ENCODE measurements at places on chromosomes 11 and 22. TPM values are rescaled to one million over a fixed set of nuclear protein-coding genes. Genes with fewer than 3 reads are reported as not detected.

SSTR3 gene
- total RNA-seq: 4.2 TPM

INTS4 gene
- total RNA-seq: 30.9 TPM

DDTL gene
- total RNA-seq: 0.66 TPM

ANKK1 gene
- total RNA-seq: 1.3 TPM

SCGB1A1 gene
- total RNA-seq: not detected

KRTAP5-6 gene
- total RNA-seq: not detected

CCDC73 gene
- total RNA-seq: 0.26 TPM

VWA5A gene
- 18.9 TPM for total RNA-seq

SRRD gene
- 5.3 TPM for total RNA-seq

EXPH5 gene
- total RNA-seq: 2.9 TPM

VPS51 gene
- 206 TPM for total RNA-seq

FAR1 gene
- 40.2 TPM for total RNA-seq

SPTBN2 gene
- 40.0 TPM for total RNA-seq

ISX gene
- 4.0 TPM for total RNA-seq

HPS5 gene
- 8.3 TPM for total RNA-seq

CHRM4 gene
- not detected for total RNA-seq

GP1BB gene
- total RNA-seq: 6.2 TPM

CABP4 gene
- total RNA-seq: not detected

OR51E1 gene
- not detected for total RNA-seq

C22orf15 gene
- total RNA-seq: not detected

OR5A1 gene
- total RNA-seq: not detected

B4GALNT4 gene
- 2.1 TPM for total RNA-seq

OR4A5 gene
- not detected for total RNA-seq

KRTAP5-1 gene
- total RNA-seq: not detected

RBMXL2 gene
- not detected for total RNA-seq

NCR3LG1 gene
- total RNA-seq: 2.6 TPM

OR4B1 gene
- not detected for total RNA-seq

All from body of pancreas (tissue), 4 donors.